ENCODE measurements at places on chromosomes 7 and 10. TPM values are rescaled to one million over a fixed set of nuclear protein-coding genes. Genes with fewer than 3 reads are reported as not detected.

DNA sequence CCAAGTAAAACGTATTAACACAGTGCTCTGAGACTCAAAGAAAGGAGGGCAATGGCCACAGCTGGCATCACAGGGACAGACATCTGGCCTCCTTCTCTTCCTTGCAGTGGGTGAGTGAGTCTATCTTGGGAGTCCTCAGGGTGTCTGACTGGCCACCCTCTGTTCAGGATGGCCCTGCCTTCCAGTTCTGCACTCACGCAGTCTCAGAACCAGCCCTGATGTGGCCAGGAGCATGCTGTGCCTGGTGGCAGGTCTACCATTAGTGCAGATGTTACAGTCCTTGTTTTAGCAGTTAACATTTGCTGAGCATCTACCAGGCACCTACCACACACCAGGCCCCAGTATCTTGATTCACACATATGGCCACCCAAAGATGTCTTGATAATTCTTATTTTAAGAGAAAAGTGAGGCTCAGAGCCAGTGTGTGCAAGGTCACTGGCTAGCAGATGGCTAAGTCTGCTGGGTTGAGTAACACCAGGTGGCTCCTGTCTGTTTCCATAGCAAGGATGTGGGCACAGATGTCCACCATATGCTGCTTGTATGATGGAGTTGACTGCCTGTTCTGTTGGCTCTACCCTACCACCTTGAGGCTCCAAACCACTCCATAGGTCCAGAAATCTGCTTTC lies 23.2 kb upstream of the ARHGAP22 start:
- no peak for DNase-seq
- no peak overlapping the region for H3K27ac ChIP-seq
- no peaks in the 10 kb centered on the region for H3K27me3 ChIP-seq
- no peaks in the 10 kb centered on the region for H3K4me1 ChIP-seq
- H3K36me3 ChIP-seq, result no peaks in the 10 kb centered on the region

DNA sequence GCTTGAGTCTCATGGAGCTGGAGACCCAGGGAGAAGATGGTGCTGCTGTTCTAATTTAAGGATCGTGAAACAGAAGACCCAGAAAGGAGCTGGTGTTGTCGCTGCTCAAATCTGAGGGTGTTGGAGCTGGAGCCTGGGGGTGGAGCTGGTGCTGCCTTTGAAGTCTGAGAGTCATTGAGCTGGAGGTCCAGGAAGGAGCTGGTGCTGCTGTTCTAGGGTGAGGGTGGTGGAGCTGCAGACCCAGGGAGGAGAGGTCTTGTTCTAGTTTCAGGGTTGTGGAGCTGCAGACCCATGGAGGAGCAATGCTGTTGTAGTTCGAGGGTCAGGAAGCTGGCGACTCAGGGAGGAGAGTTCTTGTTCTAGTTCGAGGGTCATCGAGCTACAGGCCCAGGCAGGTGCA lies 84.1 kb upstream of the ZNF479 start:
- no peak overlapping the region for H3K27ac ChIP-seq
- DNase-seq, result no peak
- H3K27me3 ChIP-seq, result no peaks in the 10 kb centered on the region
- H3K36me3 ChIP-seq, result no peaks in the 10 kb centered on the region
- H3K4me3 ChIP-seq, result no peak overlapping the region

GRCh38 chr10:113930482-113931057 lies 76.1 kb downstream of the NHLRC2 start:
- H3K4me3 ChIP-seq, result no peak overlapping the region
- no peaks in the 10 kb centered on the region for H3K4me1 ChIP-seq
- DNase-seq, result no peak
- no peak overlapping the region for H3K27ac ChIP-seq
- no peaks in the 10 kb centered on the region for H3K27me3 ChIP-seq

DNA sequence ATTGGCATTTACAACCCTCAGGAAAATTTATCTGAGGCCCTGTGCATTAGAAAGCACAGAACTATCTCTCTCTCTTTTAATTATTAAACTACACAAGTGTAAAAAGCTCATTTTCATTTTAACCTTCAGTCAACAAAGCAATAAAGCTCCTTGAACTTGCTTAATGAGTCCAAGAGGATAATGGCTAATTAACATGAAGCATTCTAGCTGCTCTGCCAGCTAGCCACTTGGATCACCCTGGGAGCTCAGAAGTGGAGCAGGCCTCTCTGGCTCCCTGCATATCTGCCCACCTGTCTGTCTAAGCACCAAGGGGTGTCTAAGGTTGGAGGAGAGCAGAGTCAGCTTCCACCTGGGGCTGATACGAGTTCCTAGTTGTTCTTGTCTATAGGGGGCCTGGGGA lies 56.0 kb upstream of the SLC35G1 start:
- H3K27me3 ChIP-seq, result no peaks in the 10 kb centered on the region
- DNase-seq, result no peak
- 0 out of 2 replicates have a peak, but pooled peaks cover 3% of the 10 kb centered on the region for H3K4me1 ChIP-seq

DNA sequence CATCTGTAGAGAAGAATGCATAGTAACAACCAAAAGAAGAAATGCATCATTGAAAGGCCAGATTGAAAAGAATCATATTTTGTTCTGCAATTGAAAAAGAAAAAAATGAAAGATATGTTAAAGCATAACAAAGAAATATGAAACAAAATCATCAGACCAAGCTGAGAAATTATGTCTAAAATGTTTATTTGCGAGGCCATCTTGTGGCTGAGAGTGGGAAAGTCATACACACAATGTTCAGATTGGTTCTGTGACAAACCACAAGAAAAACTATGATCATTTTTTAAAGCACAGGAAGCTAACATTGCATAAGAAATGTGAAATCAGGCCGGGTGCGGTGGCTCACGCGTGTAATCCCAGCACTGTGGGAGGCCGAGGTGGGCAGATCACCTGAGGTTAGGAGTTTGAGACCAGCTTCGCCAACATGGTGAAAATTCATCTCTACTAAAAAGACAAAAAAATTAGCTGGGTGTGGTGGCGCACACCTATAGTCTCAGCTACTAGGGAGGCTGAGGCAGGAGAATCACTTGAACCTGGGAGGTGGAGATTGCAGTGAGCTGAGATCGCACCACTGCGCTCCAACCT lies 36.6 kb downstream of the ABCB5 start:
- H3K36me3 ChIP-seq, result no peaks in the 10 kb centered on the region
- H3K4me1 ChIP-seq, result no peaks in the 10 kb centered on the region
- no peak overlapping the region for H3K27ac ChIP-seq
- DNase-seq, result no peak
- H3K27me3 ChIP-seq, result no peaks in the 10 kb centered on the region

GRCh38 chr10:7789390-7789789 lies 1.4 kb downstream of the ATP5F1C start:
- no peaks in the 10 kb centered on the region for H3K36me3 ChIP-seq
- peaks cover 8% of the 10 kb centered on the region for H3K4me1 ChIP-seq
- H3K4me3 ChIP-seq, result peak overlapping the region; percentile 100
- DNase-seq, result no peak
- H3K27ac ChIP-seq, result no peak overlapping the region

DNA sequence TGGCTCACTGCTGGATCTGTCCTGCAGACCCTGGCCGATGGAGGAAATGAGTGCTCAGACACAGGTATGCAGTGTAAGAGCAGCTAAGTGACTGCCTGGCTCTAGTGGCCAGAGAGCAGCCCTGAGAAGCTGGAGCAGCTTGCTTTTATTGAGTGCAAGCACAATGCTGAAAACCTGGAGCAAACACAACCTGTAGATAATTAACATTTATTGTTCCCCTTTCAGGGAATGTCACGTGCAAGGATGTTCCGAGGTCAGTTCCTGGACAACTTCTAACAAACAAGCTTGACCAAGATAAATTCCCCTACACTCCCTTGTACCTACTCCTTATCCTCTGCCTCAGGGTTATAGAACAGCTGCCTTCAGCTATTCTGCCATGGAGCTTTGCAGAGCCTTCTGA lies 31.3 kb downstream of the DDC start:
- peak; percentile 81 for DNase-seq
- H3K27ac ChIP-seq, result peak overlapping the region; percentile 28
- peaks cover 4% of the 10 kb centered on the region for H3K36me3 ChIP-seq
- peaks cover 70% of the 10 kb centered on the region for H3K4me1 ChIP-seq
- no peaks in the 10 kb centered on the region for H3K27me3 ChIP-seq

DNA sequence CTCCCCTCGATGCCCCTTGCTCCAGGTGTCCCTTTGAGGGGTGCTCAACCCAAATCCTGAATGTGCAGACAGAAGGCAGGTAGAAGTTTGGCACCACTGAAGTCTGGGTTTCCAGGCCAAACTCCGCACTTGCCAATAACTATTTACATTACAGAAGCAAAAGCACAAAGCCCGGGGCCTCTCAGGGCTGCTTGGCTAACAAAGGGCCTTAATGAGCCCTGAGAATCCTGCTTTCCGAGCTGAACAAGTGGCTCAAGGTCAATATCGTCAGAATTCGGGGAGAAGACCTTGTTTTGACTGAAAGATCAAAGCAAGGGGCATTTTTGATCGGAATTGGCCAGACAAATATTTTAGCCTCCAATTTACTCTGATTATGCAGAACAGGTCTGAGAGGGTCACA lies 189.9 kb downstream of the HERPUD2 start:
- no peaks in the 10 kb centered on the region for H3K27me3 ChIP-seq
- DNase-seq, result no peak
- H3K4me3 ChIP-seq, result no peak overlapping the region
- no peaks in the 10 kb centered on the region for H3K36me3 ChIP-seq
- H3K27ac ChIP-seq, result no peak overlapping the region

DNA sequence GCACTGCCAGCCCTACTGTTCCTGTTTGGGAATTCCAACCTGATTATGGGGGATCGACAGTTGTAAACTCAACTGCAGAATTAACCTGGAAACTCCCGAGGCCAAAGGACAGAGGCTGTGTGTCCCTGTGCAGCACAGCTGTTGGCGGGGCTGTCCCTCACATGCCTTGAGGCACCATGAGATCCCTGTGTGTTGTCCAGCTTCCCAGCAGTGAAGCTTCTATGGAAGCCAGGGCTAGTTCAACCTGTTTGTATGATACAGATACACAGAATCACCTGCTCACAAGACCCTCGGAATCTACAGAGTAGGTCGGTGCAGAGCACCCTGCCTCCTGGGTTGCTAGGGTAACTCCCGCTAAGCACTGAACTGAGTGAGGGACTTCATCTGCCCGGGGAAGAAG lies 61.0 kb upstream of the EFCAB10 start:
- no peaks in the 10 kb centered on the region for H3K4me1 ChIP-seq
- no peaks in the 10 kb centered on the region for H3K36me3 ChIP-seq
- no peak overlapping the region for H3K4me3 ChIP-seq
- H3K27ac ChIP-seq, result no peak overlapping the region

DNA sequence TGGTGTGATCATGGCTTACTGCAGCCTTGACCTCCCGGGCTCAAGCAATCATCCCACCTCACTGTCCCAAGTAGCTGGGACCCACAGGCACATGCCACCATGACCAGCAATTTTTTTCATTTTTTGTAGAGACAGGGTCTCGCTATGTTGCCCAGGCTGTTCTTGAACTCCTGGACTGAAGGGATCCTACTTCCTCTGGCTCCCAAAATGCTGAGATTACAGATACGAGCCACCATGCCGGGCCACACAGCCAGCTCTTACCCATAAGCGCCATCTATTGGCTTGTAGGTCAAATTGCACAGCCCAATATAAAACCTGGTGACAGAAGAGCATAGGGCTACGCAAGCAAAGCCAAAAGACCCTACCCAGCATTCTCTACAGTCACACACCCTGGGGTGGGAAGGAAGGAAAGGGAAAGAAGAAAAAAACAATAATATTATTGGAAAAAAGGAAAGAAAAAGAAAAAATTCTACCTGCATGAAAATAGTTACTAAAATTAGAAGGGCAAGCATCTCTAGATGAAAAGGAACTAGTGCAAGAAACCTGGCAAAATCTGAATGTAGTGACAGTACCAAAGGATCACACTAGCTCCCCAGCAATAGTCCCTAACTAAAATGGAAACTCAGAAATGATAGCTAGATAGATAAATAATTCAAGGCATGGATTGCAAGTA lies 29.4 kb upstream of the AMPH start:
- no peak overlapping the region for H3K27ac ChIP-seq
- no peaks in the 10 kb centered on the region for H3K36me3 ChIP-seq
- H3K4me3 ChIP-seq, result no peak overlapping the region
- H3K27me3 ChIP-seq, result no peaks in the 10 kb centered on the region

DNA sequence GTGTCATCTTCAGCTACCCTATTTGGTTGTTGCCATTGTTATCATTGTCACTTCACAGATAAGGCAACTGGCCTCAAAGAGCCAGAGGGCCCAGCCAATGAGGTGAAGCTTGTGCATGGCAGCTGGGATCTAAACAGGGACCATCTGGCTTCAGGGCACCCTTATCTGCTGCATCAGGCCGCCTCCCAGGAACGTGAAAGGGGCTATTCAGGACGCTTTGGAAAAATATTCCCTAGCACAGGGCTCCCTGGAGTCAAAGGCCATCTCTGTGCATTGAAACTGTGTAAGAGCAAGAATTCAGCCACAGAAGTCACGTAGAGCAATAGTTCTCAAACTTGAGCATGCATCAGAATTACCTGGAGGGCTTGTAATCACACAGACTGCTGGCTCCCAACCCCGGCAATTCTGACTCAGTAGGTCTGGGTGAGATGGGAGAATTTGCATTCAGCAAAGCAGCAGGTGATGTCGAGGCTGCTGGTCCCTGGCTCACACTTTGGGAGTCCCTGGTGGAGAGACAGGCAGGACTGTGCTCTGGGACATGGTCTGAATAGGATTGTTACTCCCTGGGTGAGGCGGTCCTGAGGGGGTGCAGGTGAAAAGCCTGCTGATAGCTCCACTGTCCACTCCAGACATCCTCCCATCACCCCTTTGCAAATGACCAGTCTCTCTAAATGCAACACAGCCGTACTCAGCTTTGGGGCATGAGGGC lies 21.5 kb upstream of the PLEKHA1 start:
- H3K27ac ChIP-seq, result no peak overlapping the region
- H3K27me3 ChIP-seq, result no peaks in the 10 kb centered on the region
- H3K4me3 ChIP-seq, result no peak overlapping the region
- H3K4me1 ChIP-seq, result peaks cover 13% of the 10 kb centered on the region
- H3K36me3 ChIP-seq, result no peaks in the 10 kb centered on the region

GRCh38 chr7:155860461-155860839 lies 48.2 kb upstream of the SHH start:
- H3K4me3 ChIP-seq, result no peak overlapping the region
- no peak for DNase-seq
- H3K36me3 ChIP-seq, result no peaks in the 10 kb centered on the region
- no peaks in the 10 kb centered on the region for H3K4me1 ChIP-seq
- H3K27me3 ChIP-seq, result no peaks in the 10 kb centered on the region

DNA sequence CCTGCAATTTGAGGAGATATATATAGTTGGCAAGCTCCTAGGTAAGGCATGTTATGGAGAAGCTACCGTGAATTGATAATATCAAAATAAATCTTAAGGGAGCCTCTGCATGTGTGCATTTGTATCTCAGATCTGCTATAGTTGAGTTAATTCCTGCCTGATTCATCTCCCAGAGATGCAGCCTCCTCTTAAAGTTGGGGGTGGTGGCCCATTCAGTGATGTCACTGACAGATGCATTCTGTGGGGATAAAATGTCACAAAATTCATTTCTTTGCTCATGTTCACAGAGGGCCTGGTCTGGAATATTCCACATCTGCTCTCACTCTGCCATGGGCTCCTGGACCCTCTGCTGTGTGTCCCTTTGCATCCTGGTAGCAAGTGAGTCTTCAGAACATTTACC lies 185.8 kb upstream of the PRSS1 start:
- H3K27me3 ChIP-seq, result no peaks in the 10 kb centered on the region
- no peaks in the 10 kb centered on the region for H3K4me1 ChIP-seq
- H3K27ac ChIP-seq, result no peak overlapping the region
- no peak for DNase-seq

- no peak overlapping the region for H3K4me3 ChIP-seq
- no peak for DNase-seq
- no peaks in the 10 kb centered on the region for H3K27me3 ChIP-seq
- H3K27ac ChIP-seq, result no peak overlapping the region
- no peaks in the 10 kb centered on the region for H3K36me3 ChIP-seq
Observed at GRCh38 chr7:16583834-16584233, 57.2 kb downstream of the LRRC72 start.

Gene KLLN
- total RNA-seq, result 1.0 TPM

Gene ARHGAP19
- total RNA-seq, result 15.9 TPM

Gene IL6
- not detected for total RNA-seq

Gene FAM204A
- total RNA-seq, result 63.7 TPM

Gene GBX1
- total RNA-seq, result not detected
